ENCODE measurements at places on chromosomes 7 and 10. TPM values are rescaled to one million over a fixed set of nuclear protein-coding genes. Genes with fewer than 3 reads are reported as not detected.

DNA sequence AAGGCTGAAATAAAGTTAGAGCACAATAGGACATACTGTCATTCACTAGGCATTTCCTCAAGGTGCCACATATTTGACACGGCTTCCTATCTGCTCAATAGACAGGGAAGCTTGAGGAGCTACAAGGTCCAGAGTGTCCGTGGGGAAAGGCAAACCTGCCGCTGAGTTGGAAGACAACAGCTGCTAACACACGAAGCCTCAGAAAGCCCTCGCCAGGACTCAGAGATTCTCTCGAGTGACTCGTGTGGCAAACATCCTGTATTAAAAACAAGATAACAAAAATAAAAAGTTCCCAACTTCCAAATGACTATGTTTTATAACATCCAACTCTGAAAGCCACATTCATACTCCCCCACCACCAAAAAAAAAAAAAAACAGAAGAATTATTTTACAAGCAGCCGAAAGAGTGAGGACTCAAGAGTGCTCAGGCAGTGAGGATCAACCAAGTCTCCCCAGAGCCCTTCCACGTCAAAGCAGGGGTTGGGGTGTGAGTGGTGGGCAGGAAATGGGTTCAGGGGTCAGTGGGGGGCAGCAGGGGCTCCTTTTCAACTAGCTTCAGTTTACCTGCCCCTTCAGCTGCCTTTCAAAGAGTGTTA is 67.6 kb downstream of the STK17A start:
- peak; percentile 75 for DNase-seq

DNA sequence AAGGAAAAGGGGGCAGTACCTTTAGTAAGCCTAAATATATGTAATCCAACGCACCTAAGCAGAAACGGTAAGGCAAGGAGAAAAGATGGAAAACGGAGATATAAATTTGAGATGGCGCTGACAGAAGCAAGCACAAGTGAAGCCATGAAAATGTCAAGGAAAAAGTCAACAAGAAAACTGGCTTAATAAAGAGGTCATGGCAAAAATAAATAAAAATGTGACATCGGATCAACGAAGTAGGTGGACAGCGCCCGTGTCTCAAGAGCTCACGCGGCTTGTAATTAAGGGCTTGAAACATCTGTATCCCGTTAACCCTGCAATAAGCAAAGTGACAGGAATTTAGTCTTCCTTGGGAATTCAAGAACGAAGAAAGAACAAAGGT is 611 bp downstream of the NDUFA5 start:
- no peak for DNase-seq

- DNase-seq = no peak
Measured at GRCh38 chr7:117951691-117952280, 78.5 kb upstream of the CTTNBP2 start.

GRCh38 chr10:62794306-62794705 is 10.2 kb upstream of the ADO start:
- DNase-seq = no peak

Gene IGF2BP3
- 2.7 TPM for total RNA-seq

Gene CALD1
- 7.2 TPM for total RNA-seq
